Thoracic aorta (tissue), 2 donors: ENCODE measurements at places on chromosomes 12 and 14.

DNA sequence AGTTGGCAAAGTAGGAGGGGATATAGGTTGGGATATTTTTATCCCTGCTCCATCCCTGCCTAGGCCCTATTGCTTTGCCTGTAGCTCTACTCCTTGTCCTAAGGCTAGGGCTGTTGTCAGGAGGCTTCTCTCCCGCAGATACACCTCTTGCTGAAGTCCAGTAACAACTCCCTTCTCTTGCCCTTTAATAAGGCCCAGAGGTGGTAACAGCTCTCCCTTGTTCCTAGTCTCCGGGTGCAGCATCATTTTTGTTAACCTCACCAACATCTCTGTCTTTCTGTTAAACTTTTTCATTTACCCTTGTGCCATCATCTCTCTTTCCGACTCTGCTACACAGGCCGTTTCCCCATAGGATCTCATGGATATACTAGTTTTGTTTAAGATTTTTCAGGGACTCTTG is 6.3 kb downstream of the ASCL1 start:
- no peak for DNase-seq

DNA sequence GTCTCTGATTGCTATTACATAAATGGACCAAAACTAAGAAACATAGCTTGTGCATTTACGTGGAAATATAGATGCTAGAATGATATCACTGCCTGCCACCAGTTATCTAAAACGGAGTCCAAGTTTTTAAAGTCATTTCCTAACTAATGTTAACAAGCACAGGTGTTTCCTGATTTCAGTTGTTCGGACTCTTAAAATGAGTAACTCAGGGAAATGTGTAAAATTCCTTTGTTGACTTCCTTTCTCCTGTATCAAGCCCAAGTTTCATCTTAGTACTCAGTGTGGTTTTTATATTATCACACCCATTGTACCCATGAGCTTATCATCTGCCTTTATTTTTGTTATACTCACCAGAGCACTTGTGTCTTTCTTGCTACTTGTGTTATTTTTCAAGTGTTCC is 13.2 kb upstream of the PRKCH start:
- DNase-seq = no peak

GRCh38 chr12:109519787-109520186 is 42.4 kb downstream of the UBE3B start:
- DNase-seq = no peak

DNA sequence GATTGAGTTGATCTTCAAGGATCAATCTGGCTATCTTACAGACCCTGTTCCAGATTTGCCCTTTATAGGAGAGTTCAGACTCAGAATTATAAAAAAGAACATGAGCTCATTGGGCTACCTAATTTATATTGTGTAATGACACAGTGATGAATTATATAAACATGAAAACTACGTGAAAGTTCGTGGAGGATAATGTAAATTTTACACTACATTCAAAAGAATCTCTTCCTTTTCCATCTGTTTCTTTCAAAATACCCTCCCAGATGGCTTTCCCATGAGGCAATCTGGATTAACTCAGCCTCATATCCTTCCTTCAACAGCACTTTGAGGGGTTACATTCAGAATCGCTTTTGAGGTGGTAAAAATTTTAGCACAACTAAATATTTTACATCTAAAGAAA is 129.3 kb downstream of the HMGA2 start:
- no peak for DNase-seq

DNA sequence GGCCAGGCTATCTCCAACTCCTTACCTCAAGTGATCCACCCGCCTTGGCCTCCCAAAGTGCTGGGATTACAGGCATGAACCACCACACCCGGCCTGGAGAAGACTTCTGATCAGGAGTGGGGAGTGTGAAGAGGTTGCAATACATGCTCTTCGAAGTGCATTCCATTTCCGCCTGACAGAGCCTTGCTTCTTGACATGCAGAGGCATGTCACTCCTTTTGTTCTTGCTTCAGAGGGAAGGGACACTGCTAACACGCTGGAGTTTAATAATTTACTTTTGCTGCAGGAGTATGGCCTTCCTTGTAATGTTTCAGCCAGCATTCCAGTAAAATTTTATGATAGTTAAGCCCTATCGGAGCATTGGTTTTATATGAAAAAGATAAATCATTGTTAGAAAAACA is 74.9 kb downstream of the SLC25A47 start:
- DNase-seq = no peak

DNA sequence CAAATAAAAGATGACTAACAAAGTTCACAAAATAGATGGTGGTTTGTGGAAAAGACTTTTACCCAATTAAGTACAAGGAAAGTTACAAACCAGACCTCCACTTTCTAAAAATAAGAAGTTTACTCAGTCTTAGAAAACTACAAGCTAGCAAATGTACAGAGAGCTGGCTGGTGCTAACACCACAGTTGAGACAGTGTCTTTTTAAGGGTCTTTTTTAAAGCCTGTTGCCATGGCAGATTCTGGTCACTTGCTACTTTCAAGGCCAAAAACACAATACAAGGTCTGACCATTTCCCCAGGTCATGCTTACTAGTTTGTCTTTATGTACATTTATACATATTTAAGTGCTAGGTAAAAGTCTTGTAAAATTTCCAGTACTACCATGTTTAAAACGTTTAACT is 2.4 kb downstream of the BTG1 start:
- DNase-seq = no peak

DNA sequence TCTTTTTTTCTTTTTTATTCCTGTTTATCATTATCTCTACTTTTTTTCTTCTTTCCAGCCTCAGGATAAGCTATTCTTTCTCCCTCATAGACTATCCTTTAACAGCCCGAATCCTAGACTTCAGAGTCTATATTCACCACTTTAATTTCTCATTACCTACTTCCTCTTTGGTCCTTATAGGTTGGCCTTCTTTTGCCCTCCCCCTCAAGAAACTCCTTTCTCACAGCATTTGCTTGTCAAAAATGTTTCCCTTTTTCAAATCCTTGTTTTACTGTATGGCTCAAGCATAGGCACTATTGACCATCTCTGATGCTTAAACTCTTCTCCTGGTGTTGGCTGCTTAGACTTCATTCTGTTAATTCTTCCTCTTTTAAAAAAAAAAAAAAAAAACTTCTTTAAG is 52.5 kb downstream of the KIAA0586 start:
- DNase-seq = no peak

- no peak for DNase-seq
Measured at GRCh38 chr12:128754275-128754674, 69.5 kb downstream of the SLC15A4 start.

DNA sequence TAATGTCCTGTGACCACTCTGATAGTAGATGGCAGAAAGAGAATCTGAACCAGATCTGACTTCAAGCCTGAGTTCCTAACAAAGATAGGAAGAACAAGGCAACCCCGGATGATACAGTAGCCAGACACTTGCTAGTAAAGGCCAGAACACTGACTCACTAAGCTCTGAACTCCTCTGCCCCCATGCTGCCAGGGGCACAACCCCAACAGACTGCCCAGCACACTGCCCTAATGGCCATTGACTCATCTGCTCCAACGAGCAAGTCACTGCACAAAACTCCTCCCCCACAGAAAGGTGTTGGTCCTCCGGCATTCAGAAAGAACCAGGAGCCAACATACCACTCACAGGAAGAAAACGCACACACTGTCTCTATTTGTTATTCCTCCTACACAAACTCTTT is 179.6 kb upstream of the NUDT4 start:
- no peak for DNase-seq

DNA sequence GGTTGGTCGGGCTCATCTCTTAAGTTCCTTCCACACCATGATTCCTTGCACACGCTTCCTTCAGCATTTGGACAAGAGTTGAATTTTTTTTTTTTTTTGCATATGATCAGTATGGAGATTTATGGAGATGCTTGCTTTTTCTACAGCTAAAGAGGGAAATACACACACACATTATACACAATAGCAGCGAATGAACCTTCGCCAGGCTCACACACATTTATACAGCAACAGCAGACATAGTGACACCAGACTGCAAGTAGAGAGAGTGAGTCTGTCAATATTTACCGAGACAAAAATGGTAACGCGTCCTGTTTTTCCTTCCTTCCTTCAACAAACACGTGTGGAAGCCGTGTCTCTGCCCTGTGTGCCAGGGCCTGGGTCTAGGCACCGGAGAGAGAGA is 897.9 kb downstream of the BCL11B start:
- DNase-seq = no peak

GRCh38 chr12:132804426-132804861 is 24.2 kb downstream of the GOLGA3 start:
- DNase-seq = no peak

GRCh38 chr12:14931359-14931758 is 7.0 kb downstream of the ERP27 start:
- DNase-seq = no peak

- no peak for DNase-seq
Measured at GRCh38 chr14:85583380-85583779, 53.4 kb downstream of the FLRT2 start.

DNA sequence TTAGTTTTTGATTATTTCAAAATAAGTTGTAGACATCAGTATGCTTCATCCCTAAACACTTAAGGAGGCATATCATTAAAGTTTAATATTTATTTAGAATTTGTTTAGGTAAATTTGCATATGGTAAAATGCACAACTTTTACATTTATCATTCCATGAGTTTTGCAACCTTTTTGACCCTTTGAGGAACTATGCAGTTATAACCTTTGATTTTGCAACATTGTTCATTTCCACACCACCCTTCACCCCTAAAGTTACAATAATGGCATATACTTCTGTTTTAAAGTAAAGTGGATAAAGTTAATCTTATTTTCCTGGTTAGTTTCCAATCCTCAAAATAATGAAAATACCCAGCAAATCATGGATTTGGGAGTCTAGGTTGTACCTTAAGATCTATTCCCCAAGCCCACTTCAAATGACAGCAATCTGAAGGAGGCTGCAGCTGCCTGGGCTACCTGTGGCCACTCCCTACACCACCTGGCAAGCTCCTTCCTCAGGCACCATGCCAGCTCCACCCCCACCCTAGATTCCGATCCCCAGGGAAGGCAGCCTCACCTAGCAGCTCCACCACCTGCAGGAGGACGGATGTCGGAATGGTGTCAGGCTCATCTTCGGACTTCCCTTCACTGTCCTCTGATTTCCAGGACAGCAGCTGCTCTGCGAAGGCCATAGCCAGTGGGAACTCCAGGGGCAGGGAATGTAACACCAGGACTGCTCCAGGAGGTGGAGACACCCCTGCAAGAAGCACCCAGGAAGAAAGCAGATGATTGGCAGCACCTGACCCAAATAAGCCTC is 65.1 kb downstream of the TRAFD1 start:
- DNase-seq = no peak

DNA sequence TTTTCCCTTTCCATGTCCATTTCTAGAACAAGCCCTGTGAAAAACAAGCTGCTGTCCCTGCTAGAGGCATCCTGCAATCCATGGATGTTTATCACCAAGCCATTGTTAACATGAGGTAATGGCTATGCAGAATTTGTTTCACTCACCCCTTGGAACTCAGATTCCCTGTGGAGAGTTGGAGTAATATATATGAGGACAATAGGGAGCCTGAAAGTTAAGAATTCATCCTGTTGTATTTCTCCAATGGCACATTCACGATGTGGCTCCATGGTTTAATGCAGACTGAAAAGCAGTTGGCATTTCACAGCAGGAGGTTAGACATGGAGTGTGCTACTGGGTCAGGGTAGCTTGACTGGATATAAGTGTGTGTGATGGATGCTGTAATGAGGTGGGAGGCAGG is 32.4 kb downstream of the GPR65 start:
- DNase-seq = no peak

DNA sequence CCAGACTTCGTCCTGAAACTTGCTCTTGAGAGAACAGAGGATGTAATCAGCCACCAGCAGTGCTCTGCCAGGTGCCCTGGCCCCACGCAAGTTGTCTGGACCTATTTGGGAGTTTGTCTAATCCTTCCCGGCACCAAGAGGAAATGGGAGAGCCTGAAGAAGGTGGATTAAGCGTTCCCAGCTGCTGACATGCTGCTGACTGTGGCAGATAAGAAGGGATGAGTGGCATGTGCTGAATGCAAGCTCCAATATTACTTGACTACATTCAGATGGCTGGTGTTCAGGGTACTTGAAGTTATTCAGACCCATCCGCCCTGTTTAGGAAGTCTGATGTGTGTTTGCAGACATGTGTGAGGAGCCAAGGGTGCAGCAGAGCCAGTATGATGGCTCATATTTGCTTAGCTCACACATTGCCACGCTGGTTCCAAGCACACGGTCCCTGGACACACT is 440.6 kb upstream of the CCDC196 start:
- no peak for DNase-seq

DNA sequence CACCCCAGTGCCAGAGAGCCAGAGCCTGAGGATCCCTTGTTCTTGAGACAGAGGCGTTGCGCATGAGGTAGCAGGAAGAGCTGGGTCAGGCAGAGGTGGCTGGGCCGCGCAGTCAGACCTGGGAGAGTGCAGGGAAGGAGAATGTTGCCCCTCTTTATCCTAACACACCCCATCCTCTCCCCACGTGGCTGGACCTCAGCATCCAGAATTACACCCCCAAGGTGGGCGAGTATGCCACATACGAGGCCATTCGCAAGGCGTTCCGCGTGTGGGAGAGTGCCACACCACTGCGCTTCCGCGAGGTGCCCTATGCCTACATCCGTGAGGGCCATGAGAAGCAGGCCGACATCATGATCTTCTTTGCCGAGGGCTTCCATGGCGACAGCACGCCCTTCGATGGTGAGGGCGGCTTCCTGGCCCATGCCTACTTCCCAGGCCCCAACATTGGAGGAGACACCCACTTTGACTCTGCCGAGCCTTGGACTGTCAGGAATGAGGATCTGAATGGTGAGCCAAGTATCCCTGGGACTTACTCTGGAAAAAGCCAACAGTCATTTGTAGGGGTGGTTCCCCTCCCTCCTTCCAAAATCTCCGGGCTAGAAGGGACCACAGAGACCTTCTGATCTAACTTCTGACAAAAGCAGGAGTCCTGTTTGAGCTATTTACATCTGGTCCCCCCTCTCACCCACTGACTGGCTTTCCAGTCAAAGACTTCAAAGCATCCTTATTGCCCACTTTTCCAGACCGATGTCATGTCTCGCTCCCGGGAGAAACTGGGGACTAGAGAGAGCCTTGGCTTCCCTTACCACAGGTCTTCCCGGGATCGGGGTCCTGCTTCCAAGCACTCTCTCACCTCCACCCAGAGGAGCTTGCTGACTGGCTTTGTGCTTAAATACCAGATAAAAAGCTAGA is 6.1 kb downstream of the MMP14 start:
- no peak for DNase-seq

DNA sequence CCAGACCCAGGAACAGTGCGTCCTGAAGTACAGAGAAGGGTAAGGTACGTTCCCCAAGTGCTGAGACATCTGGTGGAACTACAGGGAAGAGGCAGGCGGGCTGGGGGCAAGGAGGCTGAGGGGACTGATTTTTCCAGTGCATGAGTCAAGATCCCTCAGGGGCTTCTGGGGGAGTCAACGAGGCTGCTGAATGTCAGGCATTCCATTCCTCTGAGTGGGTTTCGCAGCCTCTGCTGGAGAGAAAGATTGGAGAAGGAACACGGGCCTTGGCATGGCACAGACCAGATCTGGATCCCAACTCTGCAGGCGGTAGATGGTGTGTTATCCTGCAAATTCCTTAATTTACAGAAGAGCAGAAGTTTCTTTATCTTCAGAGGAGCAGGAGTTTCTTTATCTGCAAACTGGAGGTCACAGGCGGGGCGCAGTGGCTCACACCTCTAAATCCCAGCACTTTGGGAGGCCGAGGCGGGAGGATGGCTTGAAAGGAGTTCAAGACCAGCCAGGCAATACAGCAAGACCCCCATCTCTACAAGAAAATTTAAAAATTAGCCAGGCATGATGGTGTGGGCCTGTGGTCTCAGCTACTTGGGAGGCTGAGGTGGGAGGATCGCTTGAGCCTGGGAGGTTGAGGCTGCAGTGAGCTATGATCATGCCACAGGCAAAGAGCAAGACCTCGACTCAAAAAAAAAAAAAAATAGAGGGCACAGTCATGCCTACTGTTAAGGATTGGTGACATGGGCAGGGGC is 132.6 kb upstream of the MAP1LC3B2 start:
- DNase-seq = peak; percentile 72

GRCh38 chr12:80277732-80278131 is 166.3 kb upstream of the PTPRQ start:
- DNase-seq = no peak
